Breast epithelium (tissue), 4 donors: ENCODE measurements at places on chromosomes 2 and 18. TPM values are rescaled to one million over a fixed set of nuclear protein-coding genes. Genes with fewer than 3 reads are reported as not detected.
A peak's percentile ranks its signal among the peaks of the same experiment; 100 is the strongest.

- no peaks in the 10 kb centered on the region for H3K27me3 ChIP-seq
- no peak for DNase-seq
- H3K4me3 ChIP-seq: peak overlapping the region; percentile 52
- no peaks in the 10 kb centered on the region for H3K36me3 ChIP-seq
Observed at GRCh38 chr18:23619388-23619881, 33.1 kb upstream of the NPC1 start.

Gene IGFBP5
- total RNA-seq: 177 TPM

GRCh38 chr2:52391621-52392020 lies 1359.7 kb upstream of the NRXN1 start:
- H3K36me3 ChIP-seq: no peaks in the 10 kb centered on the region
- no peak overlapping the region for H3K27ac ChIP-seq
- H3K4me1 ChIP-seq: no peaks in the 10 kb centered on the region

Gene GAREM1
- total RNA-seq: 12.0 TPM

DNA sequence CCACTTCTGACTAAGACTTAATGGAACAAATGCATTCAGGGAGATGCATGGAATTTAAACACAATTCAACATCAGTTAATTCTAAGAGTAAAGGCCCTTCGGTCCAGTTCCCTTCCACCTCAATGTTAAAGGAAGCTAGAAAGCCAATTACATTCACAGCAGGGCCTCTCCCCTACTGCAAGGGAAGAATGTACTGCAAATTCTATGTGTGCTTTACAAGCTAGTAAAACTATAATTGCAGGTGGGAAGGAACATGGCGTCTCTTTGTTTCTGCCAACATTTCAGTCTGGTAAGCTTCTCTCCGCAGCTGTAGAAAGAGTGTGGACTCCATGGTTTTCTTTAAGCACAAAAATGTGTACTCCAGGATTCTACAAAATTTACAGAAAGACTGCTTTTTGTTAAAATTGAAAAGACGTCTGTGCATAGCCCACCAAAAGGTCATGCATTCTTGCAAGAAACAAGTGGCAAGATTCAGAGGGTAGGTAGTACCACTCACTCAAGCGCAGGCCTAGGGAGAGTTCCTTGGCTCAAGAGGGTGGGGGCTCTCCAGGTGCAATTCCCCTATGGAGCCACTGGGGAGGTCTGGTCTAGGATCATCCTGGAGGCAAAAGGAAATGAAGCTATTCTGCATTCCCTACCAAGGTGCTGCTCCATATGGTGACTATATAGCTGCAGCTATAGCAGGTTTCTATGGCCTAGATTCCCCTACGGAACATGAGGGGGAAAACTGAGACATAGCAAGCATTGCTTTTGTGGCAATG lies 127.0 kb upstream of the FZD5 start:
- no peaks in the 10 kb centered on the region for H3K36me3 ChIP-seq
- no peak for DNase-seq
- no peak overlapping the region for H3K27ac ChIP-seq
- no peaks in the 10 kb centered on the region for H3K27me3 ChIP-seq
- H3K4me1 ChIP-seq: no peaks in the 10 kb centered on the region
- no peak overlapping the region for H3K4me3 ChIP-seq
